Nucleus accumbens (tissue), 56 donors: ENCODE measurements at places on chromosomes 12 and 14.

DNA sequence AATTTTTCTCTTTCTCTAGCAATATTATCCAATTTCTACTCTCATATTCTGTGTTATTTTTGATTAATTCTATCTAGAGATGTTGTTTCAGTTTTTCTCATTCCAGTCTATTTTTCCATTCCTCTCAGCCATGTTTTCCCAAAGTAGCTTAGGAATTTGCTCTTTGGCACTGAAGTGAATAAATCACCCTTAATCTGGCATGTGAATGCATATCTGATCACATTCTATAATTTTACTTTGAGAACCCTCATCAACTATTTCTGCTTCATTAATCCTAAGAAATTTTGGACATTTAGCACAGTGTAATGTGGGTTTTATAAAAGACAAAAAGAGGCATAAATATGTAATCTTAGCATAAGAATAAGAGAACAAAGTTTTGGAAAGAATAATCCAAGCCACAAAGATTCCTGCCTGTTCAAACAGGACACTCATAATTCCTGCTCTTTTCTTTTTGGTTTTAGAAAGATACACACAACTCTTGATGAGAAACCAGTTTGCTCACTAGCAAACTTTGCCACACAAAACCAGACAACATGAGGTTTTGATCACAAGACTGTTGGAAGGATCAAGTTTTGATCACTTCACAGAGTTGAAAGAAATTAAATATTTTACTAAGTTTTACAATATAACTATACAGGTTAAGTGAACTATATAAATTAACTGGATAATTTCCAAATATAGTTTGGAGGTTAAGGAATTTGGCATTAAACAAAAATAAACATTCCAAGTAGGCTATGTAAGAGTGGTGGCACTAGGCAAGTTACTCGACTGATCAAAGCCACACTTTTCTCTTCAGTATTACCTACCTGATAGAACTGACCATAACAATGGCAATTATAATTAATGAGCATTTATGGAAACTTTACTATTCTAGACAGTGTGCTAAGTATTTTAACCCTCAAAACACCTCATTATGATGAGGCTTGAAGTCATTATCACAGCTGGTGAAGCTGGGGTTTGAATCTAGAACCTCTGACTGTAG lies 226.6 kb upstream of the TMTC1 start:
- no peak for DNase-seq

DNA sequence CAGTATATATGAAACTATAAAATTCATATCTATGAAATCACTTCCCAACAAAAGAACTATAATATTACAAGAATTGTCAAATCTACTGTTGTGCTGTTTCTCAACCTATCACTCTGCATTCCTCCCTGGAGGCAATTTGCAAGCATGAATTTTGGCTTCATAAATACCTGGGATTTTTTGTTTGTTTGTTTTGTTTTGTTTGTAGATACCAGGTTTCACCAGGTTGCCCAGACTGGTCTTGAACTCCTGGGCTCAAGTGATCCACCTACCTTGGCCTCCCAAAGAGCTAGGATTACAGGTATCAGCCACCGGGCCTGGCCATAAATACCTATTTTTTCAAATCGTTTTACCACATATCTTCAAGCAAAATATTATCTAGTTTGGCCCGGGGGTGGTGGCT lies 38.7 kb downstream of the SGPP1 start:
- no peak for DNase-seq

- no peak for DNase-seq
These were observed 9.0 kb upstream of the LRFN5 start for GRCh38 chr14:41597647-41598046.

GRCh38 chr14:61101803-61102548 lies 120.9 kb downstream of the SLC38A6 start:
- DNase-seq: no peak

DNA sequence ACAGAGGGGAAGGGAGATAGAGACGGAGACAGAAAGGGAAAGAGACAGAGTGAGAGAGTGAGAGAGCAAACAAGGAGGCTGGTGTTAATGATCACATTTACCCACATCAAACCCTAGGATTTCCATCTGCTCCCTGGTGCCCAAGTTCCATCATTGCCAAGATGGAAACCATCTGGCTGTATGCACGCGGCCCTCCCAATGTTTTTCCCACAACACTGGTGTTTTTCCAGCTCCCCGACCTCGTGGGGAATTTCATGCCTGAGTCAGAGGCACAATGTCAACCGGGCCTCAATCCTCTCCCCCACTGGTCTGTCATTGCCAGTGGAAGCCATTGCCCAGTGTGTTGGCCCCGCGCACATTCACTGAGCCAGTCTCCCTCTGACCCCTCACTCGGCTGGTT lies 19.9 kb upstream of the BDKRB2 start:
- no peak for DNase-seq

DNA sequence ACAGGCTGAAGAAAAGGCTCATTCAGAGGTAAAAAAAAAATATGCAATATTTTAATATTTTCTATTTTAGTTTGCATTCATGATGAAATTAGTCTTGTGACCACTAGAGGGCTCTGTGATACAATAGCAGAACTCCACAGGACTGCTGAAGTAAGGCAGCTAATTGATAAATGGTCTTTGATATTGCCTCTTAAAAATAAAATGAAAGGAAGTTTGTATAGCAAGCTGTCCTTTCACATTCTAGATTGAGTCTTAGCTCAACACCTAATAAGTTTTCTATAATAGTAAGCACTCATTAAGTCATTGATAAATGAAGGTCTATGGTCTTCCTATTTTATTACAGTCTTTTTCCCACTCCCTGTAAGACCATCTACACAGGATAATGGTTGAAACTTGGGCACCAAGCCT lies 315.7 kb downstream of the NAV3 start:
- DNase-seq: no peak

- no peak for DNase-seq
These were observed 627.4 kb downstream of the DIO2 start for GRCh38 chr14:79583738-79584408.

DNA sequence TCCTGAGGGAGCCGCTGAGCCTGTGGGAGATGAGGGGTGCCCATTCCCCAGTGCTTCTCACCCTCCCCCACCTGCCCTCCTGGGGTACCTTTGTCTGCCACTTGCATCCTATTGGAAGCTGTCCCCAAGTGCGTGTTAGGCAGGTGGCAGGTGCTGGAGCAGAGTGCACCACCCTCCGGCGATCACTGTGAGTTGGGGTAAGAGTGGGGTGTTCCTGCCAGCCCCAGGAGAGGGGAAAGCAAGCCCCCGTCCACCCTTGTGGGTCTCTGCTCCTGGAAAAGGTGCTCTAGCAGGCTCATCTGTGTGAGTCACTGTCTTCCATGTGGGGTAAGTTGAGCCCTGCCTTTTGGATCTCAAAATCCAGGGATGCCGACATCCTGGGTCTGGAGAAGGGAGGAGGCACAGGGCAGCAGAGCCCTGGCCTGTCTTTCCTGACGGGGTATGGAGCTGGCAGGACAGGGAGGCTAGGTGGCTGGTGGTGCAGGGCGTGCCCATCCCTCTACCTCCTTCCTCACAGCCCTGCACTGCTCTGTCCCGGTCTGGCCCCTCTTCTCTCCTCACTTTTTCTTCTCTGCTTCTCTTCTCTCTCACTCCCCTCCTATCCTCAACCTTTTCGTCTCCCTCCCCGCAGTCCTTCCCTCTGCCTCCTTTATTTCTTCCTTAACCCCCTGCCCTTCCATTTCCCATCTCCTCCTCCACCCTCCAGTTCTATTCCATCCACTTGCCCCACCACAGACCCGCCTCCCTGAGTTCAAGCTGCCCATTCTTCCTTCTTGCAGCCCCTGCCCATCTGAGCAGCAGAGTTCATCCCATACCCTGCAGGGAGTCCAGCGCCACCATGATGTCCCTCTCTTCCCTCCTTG lies 20.1 kb upstream of the KRT7 start:
- no peak for DNase-seq

DNA sequence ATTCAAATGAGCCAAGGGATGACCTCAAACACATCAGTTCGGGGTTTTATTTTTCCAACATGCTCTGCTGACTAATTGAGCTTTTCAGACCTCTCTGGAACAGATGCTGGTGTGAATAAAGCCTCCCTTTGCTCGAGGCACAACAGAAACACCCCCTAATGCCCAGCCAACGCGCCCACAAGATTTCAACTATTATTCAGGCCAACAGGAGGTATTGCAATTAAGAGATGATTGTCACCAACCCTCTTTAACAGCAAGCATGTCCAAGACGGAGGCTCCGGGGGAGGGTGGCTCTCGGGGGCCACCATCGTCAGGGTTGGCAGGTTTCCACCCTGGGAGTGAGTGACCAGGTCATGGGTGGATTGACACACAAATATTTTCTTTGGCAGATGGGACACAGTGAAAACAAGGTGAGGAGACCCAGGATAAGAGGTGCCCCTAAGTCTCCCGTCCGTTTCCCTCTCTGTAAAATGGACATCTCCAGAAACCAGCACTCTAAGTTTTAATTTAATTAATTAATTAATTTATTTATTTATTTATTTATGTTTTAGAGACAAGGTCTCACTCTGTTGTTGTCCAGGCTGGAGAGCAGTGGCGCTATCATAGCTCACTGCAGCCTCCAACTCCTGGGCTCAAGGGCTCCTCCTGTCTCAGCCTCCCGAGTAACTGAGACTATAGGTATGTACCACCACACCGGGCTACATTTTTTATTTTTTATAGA lies 56.1 kb downstream of the MAP1LC3B2 start:
- no peak for DNase-seq

DNA sequence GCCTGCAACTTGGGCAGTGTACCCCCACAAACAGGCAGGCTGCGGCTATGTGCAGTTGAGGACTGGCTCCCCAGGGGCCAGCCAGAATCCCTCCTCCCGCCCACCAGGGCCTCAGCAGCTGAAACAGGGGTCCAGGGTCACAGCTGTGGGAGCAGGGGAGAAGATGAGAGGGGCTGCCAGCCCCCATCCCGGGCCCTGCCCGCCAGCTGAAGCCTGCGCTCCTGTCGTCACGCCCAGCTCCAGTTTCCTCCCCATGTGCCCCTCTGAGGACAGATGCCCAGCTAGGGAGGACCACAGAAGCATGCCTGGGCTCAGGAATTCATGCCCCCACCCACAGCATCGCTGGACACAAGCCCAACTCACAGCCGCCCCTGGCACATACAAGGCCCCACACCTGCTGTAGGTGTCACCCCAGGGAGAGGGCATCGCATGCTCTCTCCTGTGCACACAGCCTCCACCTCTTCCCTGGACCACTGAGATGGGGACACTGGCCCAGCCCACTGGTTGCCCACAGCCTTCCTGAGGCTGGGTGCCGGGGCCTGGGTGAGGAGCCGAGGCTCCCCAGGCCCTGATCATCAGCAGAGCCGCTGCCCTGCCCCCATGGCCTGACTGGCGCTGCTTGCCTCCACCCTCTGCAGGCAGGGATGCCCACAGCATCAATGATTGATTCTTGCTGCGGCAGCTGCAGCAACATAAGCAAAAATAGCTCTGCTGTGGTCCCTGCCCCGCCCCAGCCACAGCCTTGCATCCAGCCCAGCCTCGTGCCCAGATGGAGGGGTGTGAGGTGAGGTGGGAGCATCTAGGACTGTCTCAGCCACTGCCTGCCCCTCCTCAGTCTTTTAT lies 3.7 kb upstream of the CLBA1 start:
- DNase-seq: no peak

DNA sequence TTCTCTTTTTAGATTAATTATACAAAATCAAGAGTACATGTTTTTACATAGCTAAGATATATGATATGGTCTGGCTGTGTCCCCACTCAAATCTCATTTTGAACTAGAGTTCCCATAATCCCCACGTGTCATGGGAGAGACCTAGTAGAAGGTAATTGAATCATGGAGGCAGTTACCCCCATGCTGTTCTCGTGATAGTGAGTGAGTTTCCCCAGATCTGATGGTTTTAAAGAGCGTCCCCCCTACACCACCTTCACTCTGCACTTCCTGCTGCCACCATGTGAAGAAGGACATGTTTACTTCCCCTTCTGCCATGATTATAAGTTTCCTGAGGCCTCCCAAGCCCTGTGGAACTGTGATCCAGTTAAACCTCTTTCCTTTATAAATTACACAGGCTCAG lies 21.4 kb upstream of the DRAM1 start:
- no peak for DNase-seq

DNA sequence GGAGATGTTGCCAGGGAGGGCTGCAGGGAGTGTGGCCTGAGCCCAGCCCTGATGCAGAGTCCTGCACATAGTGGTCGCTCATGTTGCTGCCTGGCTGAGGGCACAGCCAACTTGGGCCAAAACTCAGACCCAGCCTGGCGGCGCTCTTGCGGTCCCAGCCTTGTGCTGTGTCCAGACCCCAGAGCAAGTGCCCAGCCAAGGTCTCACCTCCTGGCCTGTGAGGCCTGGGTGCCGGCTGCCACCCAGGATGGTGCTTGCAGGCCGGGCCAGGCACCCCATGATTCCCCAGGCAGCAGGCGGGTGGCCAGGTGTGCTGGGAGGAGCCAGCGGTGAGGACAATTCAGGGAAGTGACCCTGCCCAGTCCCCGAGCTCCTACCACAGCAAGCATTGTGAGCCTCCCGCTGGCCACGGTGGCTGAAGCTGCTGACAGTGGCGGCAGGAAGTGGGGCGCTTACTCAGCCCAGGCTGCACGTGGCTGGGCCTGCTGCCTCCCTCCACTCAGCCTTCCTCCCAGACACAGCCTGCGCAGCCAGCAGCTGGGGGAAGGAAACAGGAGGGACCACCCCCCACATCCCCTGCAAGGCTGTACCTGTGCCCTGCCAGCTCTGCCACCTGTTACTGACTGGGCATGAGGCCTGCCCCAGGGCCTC lies 17.7 kb upstream of the PGF start:
- DNase-seq: no peak

DNA sequence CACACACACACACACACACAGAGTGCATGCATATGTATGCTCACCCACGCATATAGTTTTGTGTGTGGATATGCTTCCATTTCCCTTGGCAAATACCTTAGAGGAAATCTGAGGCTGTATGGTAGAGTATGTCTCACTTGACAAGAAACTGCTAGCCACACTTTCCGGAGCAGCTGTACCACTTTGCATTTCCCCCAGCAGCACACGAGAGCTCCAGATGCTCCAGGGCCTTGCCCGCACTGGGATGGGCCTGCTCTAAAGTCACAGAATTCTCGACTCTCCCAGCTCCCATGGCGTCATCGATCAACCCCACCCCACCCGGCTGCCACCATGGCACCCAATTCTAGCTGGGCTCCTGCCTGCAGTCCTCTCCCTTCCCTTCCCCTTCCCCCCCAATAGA lies 21.9 kb downstream of the CLMN start:
- DNase-seq: no peak

GRCh38 chr12:69389831-69390230 lies 30.3 kb downstream of the YEATS4 start:
- DNase-seq: no peak

GRCh38 chr14:95814363-95815225 lies 62.0 kb upstream of the TUNAR start:
- DNase-seq: no peak

DNA sequence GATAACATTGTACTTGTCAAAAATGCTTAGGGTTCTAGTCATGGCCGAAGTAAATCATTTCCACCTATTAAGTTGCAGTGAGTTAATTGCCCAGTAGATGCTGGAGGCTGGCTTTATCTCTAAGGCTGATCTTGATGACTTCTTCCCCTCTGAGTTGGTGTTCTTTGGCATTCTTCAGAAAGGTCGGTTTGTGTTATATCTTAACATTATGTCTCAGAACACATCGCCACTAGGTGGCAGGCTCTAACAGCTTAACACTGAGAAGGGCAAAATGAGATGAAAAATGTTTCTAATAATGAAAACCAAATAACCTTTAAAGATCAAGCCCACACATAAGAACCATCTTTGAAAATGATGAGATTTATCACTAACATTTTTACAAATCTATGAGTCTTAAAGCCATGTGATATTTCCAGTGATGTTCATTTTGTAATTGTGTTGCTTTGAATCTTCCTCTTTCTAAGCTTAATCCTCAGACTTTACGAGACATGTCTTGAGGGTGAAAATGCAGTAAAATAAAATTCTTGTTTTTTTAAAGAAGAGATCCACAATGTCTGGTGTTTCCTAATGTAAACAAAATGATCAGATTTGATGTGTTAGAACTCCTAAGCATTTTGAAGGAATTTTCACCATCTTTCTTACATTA lies 28.6 kb downstream of the SUDS3 start:
- DNase-seq: no peak
